Psoas muscle (tissue), 8 donors: ENCODE measurements at places on chromosomes 3 and 15.

GRCh38 chr15:55694652-55695150 lies 48.3 kb downstream of the PRTG start:
- no peaks in the 10 kb centered on the region for H3K4me1 ChIP-seq
- H3K4me3 ChIP-seq, result no peak overlapping the region
- no peak for DNase-seq
- no peaks in the 10 kb centered on the region for H3K36me3 ChIP-seq

GRCh38 chr15:22887157-22887951 lies 48.9 kb downstream of the NIPA2 start:
- peaks cover 5% of the 10 kb centered on the region for H3K4me1 ChIP-seq
- peaks cover 33% of the 10 kb centered on the region for H3K36me3 ChIP-seq
- no peaks in the 10 kb centered on the region for H3K27me3 ChIP-seq
- peak overlapping the region; percentile 73 for H3K27ac ChIP-seq

- H3K4me3 ChIP-seq, result no peak overlapping the region
- DNase-seq, result no peak
- H3K27ac ChIP-seq, result no peak overlapping the region
- no peaks in the 10 kb centered on the region for H3K27me3 ChIP-seq
- no peaks in the 10 kb centered on the region for H3K4me1 ChIP-seq
These were observed 304.4 kb downstream of the FGF12 start for GRCh38 chr3:192422997-192423342.

DNA sequence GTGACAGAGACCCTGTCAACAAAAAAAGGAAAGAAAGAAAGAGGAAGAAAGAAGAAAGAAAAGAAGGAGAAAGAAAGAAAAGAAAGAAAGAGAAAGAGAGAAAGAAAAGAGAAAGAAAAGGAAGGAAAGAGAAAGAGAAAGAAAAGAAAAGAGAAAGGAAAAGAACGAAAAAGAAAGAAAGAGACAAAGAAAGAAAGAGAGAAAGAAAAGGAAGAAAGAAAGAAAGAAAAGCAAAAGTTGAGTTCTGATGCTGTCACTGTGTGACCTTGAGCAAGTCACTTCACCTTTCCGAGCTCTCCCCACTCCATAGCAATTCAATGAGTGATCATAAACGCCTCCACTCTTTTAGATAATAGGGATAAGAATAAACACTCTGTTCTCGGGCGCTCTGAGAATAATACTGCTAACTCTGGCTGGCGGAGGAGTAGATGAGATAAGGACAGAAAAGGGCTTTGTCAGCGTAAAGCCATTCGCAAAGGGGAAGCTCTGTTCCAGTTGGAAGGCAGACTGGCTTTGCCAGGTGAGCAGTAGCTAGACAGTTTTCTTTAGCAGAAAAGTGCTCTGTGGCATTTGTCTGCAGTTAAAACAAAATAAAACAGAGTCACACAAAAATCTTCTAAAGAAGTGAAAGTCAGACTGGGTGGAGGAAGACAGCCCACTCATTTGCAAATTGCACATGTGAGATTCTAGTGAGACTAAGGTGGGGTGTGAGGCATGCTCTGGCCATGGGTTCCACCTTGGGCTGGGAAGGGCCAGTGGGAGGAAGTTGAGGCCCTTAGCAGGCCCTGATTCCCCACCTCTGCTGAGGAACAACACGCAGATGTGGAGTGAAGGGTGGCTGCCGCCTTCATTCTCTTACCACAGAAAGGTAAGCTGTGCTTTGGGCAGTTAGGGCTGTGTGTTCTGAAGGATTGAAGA lies 9.6 kb upstream of the FLNB start:
- no peak overlapping the region for H3K27ac ChIP-seq
- H3K4me3 ChIP-seq, result no peak overlapping the region
- no peaks in the 10 kb centered on the region for H3K27me3 ChIP-seq
- DNase-seq, result no peak

DNA sequence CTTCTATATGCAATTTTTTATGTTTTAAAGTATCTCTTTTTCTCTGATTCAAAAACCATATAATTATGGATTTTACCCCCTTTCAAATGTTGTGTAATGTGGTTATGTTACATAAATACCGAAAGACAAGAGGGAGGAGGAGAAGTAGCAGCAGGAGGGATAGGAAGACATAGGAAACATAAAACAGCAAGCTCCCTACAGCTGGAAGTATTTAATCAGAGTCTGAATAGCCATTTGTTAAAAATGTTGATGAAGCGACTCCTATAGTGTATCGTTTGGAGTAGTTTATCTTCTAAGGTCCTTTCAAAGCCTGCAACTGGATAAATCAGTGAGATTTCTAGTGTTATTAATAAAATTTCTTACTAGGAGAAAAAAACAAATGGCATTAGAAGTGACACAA lies 598.1 kb upstream of the GOLIM4 start:
- no peaks in the 10 kb centered on the region for H3K27me3 ChIP-seq
- no peak for DNase-seq
- no peak overlapping the region for H3K27ac ChIP-seq
- H3K36me3 ChIP-seq, result no peaks in the 10 kb centered on the region

DNA sequence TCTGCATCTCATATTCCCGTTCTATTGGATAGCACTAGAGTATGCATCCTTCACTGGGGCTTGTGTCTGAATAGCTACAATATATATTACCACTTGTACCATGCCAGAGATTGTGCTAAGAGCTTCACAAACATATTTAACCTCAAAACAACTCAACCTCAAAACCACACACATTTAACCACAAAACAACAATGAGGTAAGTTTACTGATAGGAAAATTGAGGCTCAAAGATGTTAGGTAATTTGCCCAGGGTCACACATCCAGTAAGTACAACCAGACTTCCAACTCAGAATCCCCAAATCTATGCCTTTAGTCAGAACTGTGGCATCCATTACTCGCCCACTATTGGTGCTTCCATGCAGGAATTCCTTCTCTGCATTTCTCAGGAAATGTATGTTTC lies 220.0 kb downstream of the FAM43A start:
- DNase-seq, result no peak
- no peak overlapping the region for H3K4me3 ChIP-seq
- H3K4me1 ChIP-seq, result no peaks in the 10 kb centered on the region
- no peak overlapping the region for H3K27ac ChIP-seq
- no peaks in the 10 kb centered on the region for H3K27me3 ChIP-seq
- H3K36me3 ChIP-seq, result no peaks in the 10 kb centered on the region

DNA sequence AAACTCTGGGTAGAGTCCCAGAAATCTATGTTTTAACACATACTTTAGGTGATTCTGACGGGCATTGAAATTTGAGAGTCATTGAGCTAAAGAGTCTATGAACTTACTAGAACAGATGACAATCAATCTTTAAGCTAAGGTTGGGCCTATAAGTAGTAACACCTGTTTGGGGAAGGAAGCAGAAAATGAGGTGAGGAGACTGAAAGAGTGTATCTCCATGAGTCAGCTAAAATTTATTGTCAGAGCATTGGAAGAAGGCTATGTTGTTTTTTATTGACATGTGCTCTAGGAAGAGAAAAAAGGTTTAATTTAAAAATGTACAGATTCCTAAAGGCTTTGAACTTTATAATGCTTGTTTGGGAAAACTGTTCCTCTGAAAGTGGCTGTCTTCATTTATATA lies 42.9 kb downstream of the TPRG1 start:
- H3K36me3 ChIP-seq, result peaks cover 61% of the 10 kb centered on the region
- no peaks in the 10 kb centered on the region for H3K27me3 ChIP-seq
- no peaks in the 10 kb centered on the region for H3K4me1 ChIP-seq
- no peak overlapping the region for H3K4me3 ChIP-seq
- H3K27ac ChIP-seq, result no peak overlapping the region

GRCh38 chr15:38176691-38177090 lies 75.9 kb upstream of the SPRED1 start:
- no peak overlapping the region for H3K4me3 ChIP-seq
- no peak overlapping the region for H3K27ac ChIP-seq
- DNase-seq, result no peak
- H3K27me3 ChIP-seq, result peaks cover 8% of the 10 kb centered on the region
- H3K36me3 ChIP-seq, result no peaks in the 10 kb centered on the region
- no peaks in the 10 kb centered on the region for H3K4me1 ChIP-seq

DNA sequence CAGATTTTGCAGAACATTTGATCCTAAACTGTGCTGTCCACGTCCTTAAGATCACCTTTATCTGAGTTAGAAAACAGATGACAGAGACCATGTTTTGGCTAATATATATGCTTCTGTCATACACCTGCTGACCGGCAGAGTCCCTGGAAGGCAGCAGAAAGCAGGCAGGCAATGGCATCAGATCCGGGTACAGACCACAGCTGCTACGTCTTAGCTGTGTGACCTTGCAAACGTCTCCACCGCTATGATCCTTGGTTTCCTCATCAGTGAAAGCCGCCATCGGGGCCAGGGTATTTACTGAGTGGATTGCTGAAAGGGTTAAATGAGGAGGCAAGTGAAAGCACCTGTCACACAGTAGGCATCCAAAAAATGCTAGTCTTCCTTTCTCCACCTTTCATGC lies 72.1 kb downstream of the ABTB1 start:
- DNase-seq, result no peak
- no peaks in the 10 kb centered on the region for H3K27me3 ChIP-seq
- peak overlapping the region; percentile 69 for H3K27ac ChIP-seq
- no peaks in the 10 kb centered on the region for H3K36me3 ChIP-seq
- no peak overlapping the region for H3K4me3 ChIP-seq

DNA sequence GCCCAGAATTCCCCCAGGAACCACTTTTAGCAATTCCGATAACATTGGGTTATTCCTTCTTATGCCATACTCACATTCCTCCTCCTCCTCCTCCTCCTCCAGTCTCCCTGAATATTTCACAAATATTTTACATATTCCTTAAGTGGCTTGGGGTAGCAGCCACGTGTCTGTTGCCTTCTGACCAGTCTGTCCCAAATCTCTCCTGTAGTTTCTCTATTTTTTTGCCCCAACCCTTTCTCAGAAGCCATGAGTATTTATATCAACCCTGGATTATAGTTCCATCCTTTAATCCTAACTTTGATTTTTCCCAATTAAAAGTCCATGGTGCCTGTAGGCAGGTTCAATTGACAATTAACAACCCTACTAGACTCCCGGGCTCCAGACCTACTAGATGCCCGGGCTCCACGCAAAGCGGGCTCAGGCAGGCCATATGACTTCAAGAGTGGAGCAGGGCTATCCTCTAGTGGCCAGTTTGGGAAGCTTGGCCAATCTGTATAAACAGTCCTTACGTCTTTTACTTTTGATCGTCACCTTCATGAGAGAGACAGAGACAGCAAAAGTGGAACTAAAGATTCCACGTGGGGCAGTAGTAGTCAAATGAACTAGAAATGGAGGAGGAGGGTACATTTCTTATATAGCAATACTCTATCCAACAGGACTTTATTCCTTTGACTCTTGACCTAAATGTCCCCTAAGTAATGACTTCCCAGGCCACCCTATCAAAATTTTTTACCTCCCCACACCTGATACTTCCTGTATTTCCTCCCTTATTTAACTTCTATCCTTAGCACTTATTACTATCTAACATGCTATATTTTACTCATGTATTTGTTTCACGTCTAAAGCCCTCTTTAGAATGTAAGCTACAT lies 69.7 kb downstream of the USF3 start:
- H3K27ac ChIP-seq, result peak overlapping the region; percentile 25
- H3K27me3 ChIP-seq, result no peaks in the 10 kb centered on the region
- peak; percentile 64 for DNase-seq
- peak overlapping the region; percentile 23 for H3K4me3 ChIP-seq

GRCh38 chr3:159123877-159124276 lies 322.0 kb downstream of the MFSD1 start:
- H3K36me3 ChIP-seq, result no peaks in the 10 kb centered on the region
- H3K27me3 ChIP-seq, result no peaks in the 10 kb centered on the region
- H3K4me1 ChIP-seq, result no peaks in the 10 kb centered on the region
- DNase-seq, result no peak

GRCh38 chr3:117165601-117166051 lies 456.0 kb downstream of the TUSC7 start:
- H3K36me3 ChIP-seq, result no peaks in the 10 kb centered on the region
- H3K27ac ChIP-seq, result no peak overlapping the region
- H3K27me3 ChIP-seq, result no peaks in the 10 kb centered on the region
- DNase-seq, result no peak

- H3K4me1 ChIP-seq, result no peaks in the 10 kb centered on the region
- H3K4me3 ChIP-seq, result no peak overlapping the region
- no peak for DNase-seq
- H3K27me3 ChIP-seq, result no peaks in the 10 kb centered on the region
- no peaks in the 10 kb centered on the region for H3K36me3 ChIP-seq
These were observed 294.8 kb upstream of the STT3B start for GRCh38 chr3:31237887-31238286.
